ENCODE measurements at places on chromosomes 5 and 9.

DNA sequence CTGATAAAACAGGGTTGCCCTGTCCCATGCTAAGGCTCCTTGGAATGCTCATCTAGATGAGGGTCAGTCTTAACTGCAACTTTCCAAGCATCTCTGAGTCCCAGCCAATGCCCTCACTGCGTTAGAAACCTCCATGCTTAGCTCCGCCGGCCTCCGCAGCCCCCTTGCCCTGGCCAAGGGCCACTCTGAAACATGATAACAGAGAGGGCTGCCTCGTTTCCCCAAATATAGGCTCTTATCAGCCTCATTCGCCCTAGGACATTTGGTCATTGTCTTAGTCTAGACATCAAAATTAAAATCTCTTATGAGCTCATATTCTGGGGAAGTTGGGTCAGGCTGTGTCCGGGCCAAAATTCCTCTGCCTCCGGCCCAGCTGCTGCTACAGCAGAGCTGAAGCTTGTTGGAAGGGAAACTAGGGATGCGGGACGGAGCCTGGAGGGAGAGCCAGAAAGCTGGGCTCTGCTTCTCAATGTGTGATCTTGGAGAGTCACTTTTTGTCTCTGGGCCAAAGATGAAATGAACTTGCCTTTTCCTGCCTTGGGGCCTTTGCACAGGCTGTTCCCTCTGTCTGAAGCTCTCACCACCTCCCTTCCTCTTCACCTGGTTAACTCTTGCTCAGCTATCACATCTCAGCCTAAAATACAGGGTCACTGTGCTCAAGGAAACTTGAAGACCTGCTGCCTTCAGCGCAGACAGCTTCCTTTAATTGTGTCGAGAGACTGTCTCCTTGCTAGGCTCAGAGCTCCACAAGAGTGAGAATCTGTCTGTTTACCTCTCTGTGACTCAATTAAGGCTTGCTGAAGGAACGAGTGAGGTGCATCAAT lies 191.3 kb downstream of the RGS3 start:
- no peak for DNase-seq

DNA sequence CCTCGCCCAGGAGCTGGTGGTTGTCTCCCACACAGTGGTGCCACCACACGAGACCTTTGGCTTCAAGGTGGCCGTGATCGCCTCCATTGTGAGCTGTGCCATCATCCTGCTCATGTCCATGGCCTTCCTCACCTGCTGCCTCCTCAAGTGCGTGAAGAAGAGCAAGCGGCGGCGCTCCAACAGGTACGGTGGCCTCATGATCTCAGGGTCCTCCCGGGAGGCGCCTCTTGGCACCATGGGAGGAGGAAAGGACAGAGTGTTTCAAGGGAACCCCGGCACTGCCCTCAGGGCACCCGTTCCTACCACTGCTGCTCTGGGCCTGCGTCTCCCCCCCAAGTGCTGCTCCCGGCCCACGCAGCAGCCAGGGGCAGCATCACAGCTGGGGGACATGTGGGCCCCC lies 18.2 kb upstream of the CARD19 start:
- DNase-seq, result no peak

DNA sequence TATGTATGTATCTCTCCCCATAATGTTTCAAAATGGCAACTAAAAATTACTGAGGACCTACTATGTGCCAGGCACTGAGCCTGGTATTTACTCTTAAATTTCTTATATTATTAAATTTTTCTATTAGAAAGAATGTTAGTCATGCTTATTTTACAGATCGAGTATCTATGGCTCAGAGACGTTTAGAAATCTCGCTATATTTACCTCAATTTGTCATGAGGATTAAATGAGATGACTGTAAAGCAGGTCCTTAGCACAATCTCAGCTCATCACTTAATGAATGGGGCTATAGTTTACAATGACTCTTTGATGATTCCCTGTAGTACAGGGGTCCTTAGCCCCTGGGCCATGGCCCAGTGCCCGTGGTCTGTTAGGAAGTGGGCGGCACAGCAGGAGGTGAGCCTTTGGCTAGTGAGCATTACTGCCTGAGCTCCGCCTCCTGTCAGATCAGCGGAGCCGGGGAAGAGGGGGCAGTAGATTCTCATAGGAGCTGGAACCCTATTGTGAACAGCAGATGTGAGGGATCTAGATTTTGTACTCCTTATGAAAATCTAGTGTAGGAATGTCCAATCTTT lies 15.5 kb downstream of the ENC1 start:
- no peak for DNase-seq

- DNase-seq, result no peak
Measured at GRCh38 chr5:9124071-9124470, 421.8 kb downstream of the SEMA5A start.

- no peak for DNase-seq
Measured at GRCh38 chr5:104241046-104241445, 678.5 kb upstream of the NUDT12 start.

DNA sequence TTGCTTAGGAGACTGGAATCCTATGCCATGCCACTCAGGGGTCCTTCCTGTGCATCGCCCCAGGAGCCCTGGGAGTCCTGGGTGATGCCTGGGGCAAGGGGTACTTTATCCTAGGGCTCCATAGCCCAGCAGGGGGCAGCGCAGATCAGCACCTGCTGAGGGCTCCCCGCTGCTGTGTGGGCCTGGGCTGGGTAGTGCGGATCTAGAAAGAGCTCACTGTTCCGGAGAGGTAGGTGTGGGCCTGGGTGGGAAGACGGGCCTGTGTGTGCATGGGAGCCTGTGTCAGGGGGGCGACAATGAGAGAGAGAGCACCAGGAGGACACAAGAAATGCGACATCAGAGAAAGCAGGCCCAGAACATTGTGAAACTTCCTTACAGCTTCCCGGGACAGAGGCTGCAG lies 11.4 kb upstream of the DAB2IP start:
- DNase-seq, result no peak

- no peak for DNase-seq
Measured at GRCh38 chr9:99677281-99677680, 144.4 kb upstream of the NR4A3 start.

DNA sequence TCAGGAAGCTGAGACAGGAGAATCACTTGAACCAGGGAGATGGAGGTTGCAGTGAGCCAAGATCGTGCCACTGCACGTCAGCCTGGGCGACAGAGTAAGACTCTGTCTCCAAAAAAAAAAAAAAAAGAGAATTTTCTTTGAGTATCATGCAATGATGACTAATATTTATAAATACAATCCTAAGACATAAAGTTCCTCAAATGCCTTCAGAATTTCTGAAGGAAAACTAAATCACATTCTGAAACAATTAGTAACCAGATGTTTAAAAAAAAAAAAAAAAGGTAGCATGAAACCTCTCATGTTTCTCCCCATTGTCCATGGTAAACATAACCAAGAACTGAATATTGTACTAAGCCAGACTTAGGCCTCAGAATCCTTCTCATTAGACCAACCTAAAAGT lies 23.1 kb downstream of the MLLT3 start:
- DNase-seq, result no peak

- no peak for DNase-seq
Measured at GRCh38 chr9:5470122-5470521, 19.8 kb downstream of the CD274 start.
